ENCODE measurements at places on chromosomes 12 and 14.

GRCh38 chr14:55255979-55256378, 15.2 kb upstream of the FBXO34 start:
- DNase-seq, result no peak

DNA sequence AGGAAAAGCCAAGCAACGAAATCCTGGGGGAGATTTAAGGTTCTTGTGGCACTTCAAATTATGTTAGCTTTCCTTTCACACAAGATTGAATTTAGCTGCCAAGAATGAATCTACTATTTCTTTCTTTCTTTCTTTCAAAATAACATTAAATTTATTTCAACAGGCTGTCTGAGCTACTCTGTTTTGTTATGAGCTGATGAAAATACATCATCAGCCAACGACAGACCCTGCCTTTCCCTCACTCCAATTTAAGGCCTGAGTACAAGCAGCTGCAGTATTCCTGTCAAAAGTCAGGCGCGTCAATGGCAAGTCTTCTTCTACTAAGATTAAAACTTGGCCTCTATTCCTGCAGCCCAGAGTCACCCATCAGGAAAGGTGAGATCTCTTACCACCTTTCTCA, 347.7 kb upstream of the FLRT2 start:
- DNase-seq, result no peak

DNA sequence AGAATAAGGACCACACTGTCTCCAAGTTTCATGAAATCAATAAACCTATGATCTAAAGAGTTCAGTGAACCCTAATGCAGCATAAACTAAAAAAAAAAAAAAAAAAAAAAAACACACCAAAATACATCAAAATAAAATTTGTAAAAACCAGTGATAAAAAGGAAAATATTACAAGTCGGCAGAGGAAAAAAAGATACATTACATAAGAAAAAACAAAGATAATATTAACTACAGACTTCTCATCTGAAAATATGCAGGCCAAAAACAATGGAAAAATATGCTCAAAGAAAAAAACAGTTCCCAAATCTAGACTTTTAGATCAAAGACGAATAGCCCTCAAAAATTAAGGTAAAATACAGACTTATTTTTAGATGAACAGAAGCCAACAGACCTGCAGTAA, 27.6 kb downstream of the MED13L start:
- DNase-seq, result no peak

- no peak for DNase-seq
Measured at GRCh38 chr14:99945732-99946651, 119.2 kb upstream of the EVL start.

DNA sequence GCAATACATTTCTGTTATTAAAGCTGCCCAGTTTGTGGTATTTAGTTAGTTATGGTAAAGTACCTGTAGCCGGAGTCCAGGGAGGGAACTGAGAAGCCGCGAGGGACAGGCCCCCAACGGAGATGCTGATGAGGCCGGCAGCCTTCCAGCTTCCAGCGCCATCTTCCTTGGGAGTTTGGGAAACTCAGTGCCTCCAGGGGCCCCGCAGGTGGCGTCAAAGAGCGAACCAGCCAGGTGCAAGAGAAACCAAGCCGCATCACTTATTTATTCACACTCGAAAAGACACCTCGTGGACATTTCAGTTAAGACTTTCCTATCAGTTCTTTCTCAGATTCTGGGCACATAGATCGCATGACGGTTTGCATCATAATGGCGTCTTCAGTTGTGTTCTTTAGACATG, 216.6 kb downstream of the GLT1D1 start:
- DNase-seq, result no peak

DNA sequence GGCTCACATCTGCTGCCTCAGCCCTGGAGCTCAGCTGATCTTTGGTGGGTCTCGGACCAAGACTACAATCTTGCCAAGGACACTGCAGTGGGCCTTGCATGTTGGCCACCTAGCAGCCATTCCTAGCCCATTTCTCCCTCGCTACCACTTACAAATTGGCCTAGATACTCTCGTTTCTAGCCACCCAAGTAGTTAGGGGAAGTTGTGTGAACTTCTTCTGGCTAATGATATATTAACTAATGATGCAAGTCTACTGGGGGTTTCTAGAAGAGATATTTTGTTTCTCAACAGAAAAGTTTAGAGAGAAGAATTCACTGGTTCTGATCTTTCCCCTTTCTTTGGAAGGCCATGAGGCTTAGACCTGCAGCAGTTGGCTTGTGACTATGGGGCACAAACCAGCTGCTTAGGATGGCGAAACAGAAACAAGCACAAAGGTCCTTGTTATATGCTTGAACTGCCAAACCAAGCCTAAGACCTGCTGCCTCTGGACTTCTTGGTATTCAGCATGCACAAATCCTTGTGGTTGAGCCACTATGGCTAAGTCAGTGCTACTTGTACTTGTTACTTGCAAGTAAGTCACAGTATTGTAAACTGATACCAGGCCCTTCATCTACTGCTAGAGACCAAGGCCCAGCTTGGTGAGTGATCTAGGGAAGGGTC, 30.5 kb upstream of the GPATCH2L start:
- DNase-seq, result no peak

GRCh38 chr12:57781801-57782200, 786 bp upstream of the TSFM start:
- no peak for DNase-seq

DNA sequence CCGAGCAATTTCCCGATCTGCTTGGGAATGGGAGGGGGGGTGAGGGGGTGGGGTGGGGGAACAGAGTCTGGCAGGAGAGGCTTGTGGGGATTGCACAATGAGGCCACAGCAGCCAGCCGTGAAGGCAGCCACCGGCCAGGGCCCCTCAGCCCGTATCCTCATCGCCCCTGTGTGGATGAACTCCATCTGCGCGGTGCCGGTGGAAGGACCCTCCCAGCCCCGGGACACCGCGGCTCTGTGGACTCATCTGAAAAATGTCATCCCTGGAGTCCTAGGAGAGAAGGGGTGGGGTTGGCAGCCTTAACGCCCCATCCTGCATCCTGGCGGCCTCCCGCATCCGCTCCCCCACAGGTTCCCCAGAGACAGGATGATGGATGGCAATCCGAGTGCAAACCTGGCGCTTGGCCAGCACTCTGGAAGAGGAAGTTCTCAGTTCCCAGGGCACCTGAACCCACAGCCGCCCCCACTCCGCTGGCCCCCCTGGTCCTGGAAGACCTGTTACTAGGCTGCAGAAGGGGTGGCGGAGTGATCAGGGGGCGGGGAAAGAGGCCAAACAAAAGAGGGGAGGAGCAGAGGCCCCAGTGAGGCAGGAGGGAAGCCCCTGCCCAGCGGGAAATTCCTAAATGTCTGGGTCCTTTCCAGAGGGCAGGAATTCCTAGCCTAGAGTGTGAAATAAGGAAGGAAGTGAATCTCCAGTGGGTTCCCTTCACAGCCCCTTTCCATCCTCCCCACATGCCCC, 1.2 kb upstream of the TNFAIP2 start:
- DNase-seq, result no peak
